Activated naive CD4-positive, alpha-beta T cell treated with anti-CD3 and anti-CD28 coated beads for 36 hours (primary cell): ENCODE measurements at places on chromosomes 4 and X. TPM values are rescaled to one million over a fixed set of nuclear protein-coding genes. Genes with fewer than 3 reads are reported as not detected.

DNA sequence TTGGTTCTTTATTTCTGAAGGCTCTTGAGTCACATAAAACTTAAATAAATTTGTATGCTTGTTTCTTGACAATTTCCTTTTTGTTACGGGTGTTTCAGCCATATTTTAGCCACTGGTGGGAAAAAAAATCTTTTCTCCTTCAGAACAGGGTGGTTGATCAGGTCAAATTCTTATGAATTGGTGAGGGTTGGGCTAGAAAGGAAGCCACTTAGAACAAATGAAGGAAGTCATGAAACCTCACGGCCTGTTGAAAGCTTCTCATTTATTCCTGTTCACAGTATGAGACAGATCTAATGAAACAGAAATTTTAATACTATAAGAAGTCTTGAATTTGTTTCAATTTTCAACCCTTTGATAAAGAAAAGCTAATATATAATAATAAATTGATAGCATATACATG lies 12.1 kb upstream of the PDLIM5 start:
- H3K4me3 ChIP-seq = no peak overlapping the region
- H3K36me3 ChIP-seq = no peaks in the 10 kb centered on the region
- H3K27me3 ChIP-seq = peaks cover under 1% of the 10 kb centered on the region
- DNase-seq = no peak

The RADX gene
- total RNA-seq = 14.8 TPM

- H3K4me1 ChIP-seq = no peaks in the 10 kb centered on the region
- H3K4me3 ChIP-seq = no peak overlapping the region
- no peaks in the 10 kb centered on the region for H3K27me3 ChIP-seq
- no peaks in the 10 kb centered on the region for H3K36me3 ChIP-seq
These were observed 550.7 kb downstream of the ADGRL3 start for GRCh38 chr4:61750810-61751209.

DNA sequence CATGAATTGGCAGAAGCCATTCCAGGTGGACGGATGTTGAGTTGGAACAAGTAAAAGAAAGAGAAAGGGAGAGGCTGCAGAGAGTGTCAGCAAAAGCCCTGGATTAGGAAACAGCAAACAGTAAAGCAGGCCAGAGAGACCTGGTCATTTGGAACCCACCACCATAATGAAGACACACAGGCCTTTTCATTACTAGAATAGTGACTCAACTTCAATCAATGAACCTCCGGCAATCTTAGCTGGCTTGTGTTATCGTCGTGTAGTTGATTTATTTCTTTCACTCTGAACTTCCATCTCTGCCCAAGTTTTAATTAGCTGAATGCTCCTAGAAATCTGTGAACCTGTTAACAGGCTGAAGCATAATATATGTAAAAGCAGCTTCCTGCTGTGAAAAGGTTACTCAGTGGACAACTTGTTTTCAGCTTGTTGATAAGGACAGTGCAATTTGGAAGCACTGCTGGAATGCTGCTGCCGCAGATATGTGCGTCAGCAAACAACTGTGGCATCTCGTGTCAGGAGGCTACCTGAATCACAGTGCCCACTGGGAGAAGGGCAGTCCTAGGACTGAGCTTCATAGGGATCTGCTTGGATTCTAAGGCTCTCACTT lies 68.8 kb downstream of the SPANXN4 start:
- DNase-seq = no peak
- no peaks in the 10 kb centered on the region for H3K4me1 ChIP-seq
- H3K27me3 ChIP-seq = no peaks in the 10 kb centered on the region

The DMRTC1 gene
- not detected for total RNA-seq

DNA sequence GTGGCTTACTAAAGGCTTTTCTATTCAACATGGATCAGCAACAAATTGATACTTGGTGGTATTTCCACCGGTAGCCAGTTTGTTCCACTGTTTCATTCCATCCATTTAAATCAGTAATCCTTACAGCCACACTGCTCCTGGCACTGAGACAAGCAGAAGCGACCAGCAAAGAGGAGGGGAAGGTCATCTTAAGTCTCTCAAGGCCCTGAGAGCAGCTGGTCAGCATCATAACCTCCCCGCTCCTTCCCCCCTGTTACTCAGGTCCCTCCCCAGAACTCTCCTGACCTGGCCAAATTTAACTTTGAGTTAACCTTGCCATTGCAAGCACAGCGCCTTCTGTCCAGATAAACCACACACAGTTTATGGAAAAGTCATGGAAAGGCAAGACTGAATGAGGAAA lies 331.3 kb upstream of the KLF3 start:
- no peaks in the 10 kb centered on the region for H3K36me3 ChIP-seq
- no peak for DNase-seq
- H3K4me1 ChIP-seq = peaks cover 73% of the 10 kb centered on the region
- no peak overlapping the region for H3K27ac ChIP-seq
- H3K4me3 ChIP-seq = no peak overlapping the region
- H3K27me3 ChIP-seq = no peaks in the 10 kb centered on the region
